ENCODE measurements at places on chromosomes 4 and X. TPM values are rescaled to one million over a fixed set of nuclear protein-coding genes. Genes with fewer than 3 reads are reported as not detected.
A peak's percentile ranks its signal among the peaks of the same experiment; 100 is the strongest.

DNA sequence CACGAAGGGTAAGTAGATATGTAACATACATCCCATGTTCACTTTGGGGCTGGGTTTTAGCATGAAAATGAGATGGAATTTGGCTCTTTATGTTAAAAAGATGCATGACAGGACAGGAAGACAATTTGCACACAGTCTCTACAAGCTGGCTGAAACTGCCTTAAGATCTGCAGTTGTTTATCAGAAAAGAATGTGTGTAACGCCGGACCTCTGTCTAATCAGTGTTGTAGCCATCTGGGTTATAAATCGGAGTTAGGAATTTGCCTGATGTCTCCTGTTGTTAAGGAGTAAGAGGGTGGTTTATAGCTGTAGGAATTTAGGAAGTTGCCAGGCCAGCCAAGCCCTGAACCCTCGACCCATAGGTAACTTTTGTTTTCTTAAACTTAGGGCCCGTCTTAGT lies 562.9 kb upstream of the FAT1 start:
- no peak overlapping the region for H3K4me3 ChIP-seq
- H3K36me3 ChIP-seq = no peaks in the 10 kb centered on the region
- H3K27me3 ChIP-seq = no peaks in the 10 kb centered on the region
- no peak for DNase-seq
- no peak overlapping the region for H3K27ac ChIP-seq

PF4V1 gene
- total RNA-seq = not detected

SPANXD gene
- total RNA-seq = not detected

DNA sequence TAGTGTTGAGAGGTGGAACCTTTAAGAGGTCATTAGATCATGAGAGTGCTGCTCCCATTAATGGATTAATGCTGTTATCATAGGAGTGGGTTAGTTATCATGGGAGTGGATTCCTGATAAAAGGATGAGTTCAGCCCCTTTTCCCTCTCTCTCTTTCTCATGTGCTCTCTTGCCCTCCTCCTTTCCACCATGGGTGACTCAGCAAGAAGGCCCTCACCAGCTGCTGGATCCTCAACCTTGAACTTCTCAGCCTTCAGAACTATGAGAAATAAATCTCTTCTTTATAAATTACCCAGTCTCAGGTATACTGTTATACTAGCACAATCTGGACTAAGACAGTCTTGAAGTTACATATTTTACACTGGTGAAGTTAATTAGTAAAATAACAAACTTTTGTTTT lies 10.0 kb upstream of the CDKL5 start:
- no peak overlapping the region for H3K27ac ChIP-seq
- no peaks in the 10 kb centered on the region for H3K27me3 ChIP-seq
- no peaks in the 10 kb centered on the region for H3K4me1 ChIP-seq
- H3K36me3 ChIP-seq = no peaks in the 10 kb centered on the region

GRCh38 chr4:169348541-169348940 lies 77.8 kb upstream of the SH3RF1 start:
- DNase-seq = no peak
- no peaks in the 10 kb centered on the region for H3K4me1 ChIP-seq
- no peak overlapping the region for H3K27ac ChIP-seq
- H3K36me3 ChIP-seq = no peaks in the 10 kb centered on the region
- H3K4me3 ChIP-seq = no peak overlapping the region

DNA sequence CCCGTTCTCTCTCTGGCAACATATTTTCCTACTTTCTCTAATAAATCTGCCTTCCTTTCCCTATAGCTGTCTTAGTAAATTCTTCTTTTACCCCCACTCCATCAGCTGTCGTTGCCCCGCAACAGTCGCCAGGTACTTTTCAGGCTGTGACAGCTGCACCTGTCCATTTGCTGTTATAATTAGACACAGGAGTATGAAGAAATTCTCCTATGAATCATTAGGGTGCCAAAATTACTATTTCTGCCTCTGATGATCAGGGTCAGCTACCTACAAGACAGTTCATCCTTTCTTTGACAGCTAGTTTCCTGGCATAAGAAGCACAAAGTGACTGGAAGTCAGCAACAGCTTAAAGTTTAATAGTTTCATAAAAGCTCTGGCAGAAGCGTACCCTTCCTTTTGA lies 19.5 kb upstream of the GALNTL6 start:
- H3K27ac ChIP-seq = no peak overlapping the region
- no peaks in the 10 kb centered on the region for H3K4me1 ChIP-seq
- no peak overlapping the region for H3K4me3 ChIP-seq
- no peaks in the 10 kb centered on the region for H3K27me3 ChIP-seq
- no peaks in the 10 kb centered on the region for H3K36me3 ChIP-seq

- H3K36me3 ChIP-seq = no peaks in the 10 kb centered on the region
- no peak overlapping the region for H3K27ac ChIP-seq
- H3K4me3 ChIP-seq = no peak overlapping the region
These were observed 8.2 kb upstream of the CNOT6L start for GRCh38 chr4:77827343-77827742.

DNA sequence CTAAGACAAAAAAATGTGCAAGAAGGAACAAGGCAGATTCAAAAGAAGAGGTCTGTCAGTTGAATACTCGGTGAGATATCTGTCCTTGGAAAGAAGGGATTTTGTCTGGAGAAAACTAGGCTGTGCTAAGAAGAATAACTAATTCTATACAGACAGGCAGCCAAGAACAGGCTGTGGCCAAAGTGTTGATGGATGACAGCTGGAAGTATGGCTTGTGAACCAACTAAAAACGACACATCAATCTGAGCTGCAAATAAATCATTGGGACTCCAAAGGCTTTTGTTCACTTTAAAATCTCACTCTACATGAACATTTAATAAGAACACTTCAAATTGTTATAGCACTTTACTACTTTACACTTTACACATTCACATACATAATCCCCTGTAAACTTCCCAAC lies 70.5 kb upstream of the IGSF1 start:
- DNase-seq = no peak
- no peaks in the 10 kb centered on the region for H3K4me1 ChIP-seq
- no peak overlapping the region for H3K27ac ChIP-seq
- H3K27me3 ChIP-seq = no peaks in the 10 kb centered on the region
- H3K4me3 ChIP-seq = no peak overlapping the region
- H3K36me3 ChIP-seq = no peaks in the 10 kb centered on the region

DNA sequence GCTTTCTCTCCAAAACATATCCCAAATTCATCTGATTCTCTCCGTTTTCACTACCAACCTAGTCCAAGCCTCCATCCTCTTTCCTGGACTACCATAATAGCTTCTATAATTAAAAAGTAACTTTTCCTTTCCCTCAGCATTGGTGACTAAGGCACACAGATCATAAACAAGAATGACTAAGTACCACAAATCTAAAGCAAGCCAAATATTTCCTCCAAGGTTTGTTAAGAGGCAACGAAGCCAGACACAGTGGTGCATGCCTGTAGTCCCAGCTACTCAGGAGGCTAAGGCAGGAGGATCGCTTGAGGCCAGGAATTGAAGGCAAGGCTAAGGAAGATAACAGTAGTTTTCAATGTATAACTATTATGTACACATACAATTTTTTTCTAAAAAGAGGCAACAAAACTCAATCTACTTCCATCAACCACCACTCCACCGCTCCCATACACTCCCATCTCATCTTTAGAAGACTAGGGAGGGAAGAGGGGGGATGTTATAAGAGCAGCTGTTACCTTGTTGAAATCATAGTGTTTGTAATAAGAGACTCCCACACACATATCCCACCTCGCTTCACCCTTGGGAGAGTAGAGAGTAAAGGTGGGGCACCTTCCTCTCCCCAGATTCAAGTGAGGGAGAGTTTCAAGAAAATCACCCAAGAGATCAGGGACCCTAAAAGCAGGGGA lies 4.2 kb upstream of the JCHAIN start:
- no peaks in the 10 kb centered on the region for H3K4me1 ChIP-seq
- no peak overlapping the region for H3K27ac ChIP-seq
- no peak overlapping the region for H3K4me3 ChIP-seq
- no peaks in the 10 kb centered on the region for H3K36me3 ChIP-seq
- no peak for DNase-seq
- H3K27me3 ChIP-seq = no peaks in the 10 kb centered on the region

- H3K36me3 ChIP-seq = no peaks in the 10 kb centered on the region
- DNase-seq = no peak
- H3K27ac ChIP-seq = no peak overlapping the region
- no peaks in the 10 kb centered on the region for H3K27me3 ChIP-seq
- H3K4me3 ChIP-seq = no peak overlapping the region
These were observed 35.2 kb upstream of the CCNG2 start for GRCh38 chr4:77121736-77122240.

DNA sequence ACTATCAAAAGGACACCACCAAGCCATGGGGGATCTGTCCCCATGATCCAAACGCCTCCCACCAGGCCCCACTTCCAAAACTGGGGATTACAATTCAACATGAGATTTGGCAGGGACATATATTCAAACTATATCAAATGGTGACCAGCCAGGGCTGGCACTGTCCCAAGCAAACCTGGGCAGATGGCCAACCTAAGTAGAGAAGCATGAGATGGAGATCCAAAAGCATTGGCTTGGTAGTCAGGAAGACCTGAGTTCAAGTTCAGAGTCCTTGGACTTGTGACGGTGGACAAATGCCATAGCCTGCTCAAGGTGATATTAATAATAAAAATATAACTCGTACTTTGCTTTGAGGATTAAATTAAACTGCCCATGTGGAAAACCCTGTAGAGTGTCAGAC lies 79.2 kb upstream of the HS3ST1 start:
- H3K4me1 ChIP-seq = no peaks in the 10 kb centered on the region
- H3K27me3 ChIP-seq = no peaks in the 10 kb centered on the region
- no peak for DNase-seq

HSFX3 gene
- total RNA-seq = not detected

UGT2B7 gene
- not detected for total RNA-seq

GRCh38 chrX:119495734-119496726 lies 27.8 kb downstream of the SLC25A5 start:
- peak overlapping the region; percentile 58 for H3K27ac ChIP-seq
- H3K4me1 ChIP-seq = no peaks in the 10 kb centered on the region
- H3K27me3 ChIP-seq = no peaks in the 10 kb centered on the region
- no peaks in the 10 kb centered on the region for H3K36me3 ChIP-seq
- no peak overlapping the region for H3K4me3 ChIP-seq

- H3K27ac ChIP-seq = peak overlapping the region; percentile 89
- peak overlapping the region; percentile 2 for H3K4me3 ChIP-seq
- DNase-seq = no peak
- H3K36me3 ChIP-seq = no peaks in the 10 kb centered on the region
These were observed 34.2 kb downstream of the TSC22D3 start for GRCh38 chrX:107741404-107741790.

GRCh38 chr4:61201961-61202637 lies 2.0 kb downstream of the ADGRL3 start:
- peak overlapping the region; percentile 58 for H3K4me3 ChIP-seq
- H3K36me3 ChIP-seq = no peaks in the 10 kb centered on the region
- H3K27ac ChIP-seq = no peak overlapping the region
- H3K4me1 ChIP-seq = peaks cover 9% of the 10 kb centered on the region
- peaks cover 39% of the 10 kb centered on the region for H3K27me3 ChIP-seq

IGFBP7 gene
- 322 TPM for total RNA-seq

GRCh38 chrX:68462197-68462596 lies 28.9 kb upstream of the OPHN1 start:
- peaks cover 4% of the 10 kb centered on the region for H3K4me1 ChIP-seq
- H3K27ac ChIP-seq = no peak overlapping the region
- DNase-seq = no peak

VGLL1 gene
- not detected for total RNA-seq

TCEAL5 gene
- not detected for total RNA-seq

DNA sequence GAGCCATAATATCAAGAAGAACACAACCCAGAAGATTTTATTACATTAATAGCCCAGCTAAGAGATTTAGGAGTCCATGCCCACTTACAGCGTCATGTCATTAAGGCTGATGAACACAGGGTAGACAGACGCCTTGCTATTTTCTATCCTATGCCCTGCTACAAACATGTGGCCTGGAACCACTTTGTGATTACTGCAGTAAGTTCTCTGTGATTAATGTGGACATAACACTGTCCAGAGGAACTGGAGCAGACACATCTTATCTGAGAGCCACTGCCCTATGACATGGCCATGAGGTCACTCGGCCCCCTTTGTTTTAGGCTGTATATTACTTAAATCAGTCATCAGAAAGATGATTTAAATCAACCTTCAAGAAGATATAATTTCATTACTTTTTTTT lies 211.7 kb downstream of the MAML3 start:
- no peak overlapping the region for H3K4me3 ChIP-seq
- H3K27ac ChIP-seq = no peak overlapping the region
- H3K36me3 ChIP-seq = no peaks in the 10 kb centered on the region
- DNase-seq = no peak
- peaks cover 12% of the 10 kb centered on the region for H3K4me1 ChIP-seq
- H3K27me3 ChIP-seq = no peaks in the 10 kb centered on the region

DNA sequence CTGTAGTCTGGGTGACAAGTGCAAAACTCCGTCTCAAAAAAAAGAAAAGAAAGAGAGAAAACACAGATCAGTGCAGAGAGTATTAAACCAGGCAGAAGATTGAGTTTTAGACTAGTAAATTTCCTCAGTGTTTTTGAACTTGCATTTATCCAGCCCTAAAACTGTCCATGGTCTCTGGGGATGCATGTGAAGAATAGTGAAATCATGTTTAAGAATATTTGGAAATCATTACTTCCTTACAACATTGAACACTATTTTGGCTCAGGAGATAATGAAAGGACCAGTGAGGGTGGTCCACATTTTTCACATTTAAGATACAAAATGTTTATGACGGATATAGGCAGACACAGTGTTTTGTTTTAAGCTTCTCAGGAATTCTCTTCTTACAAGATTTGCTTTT lies 195.8 kb upstream of the RASGEF1B start:
- no peaks in the 10 kb centered on the region for H3K27me3 ChIP-seq
- no peak overlapping the region for H3K4me3 ChIP-seq
- no peaks in the 10 kb centered on the region for H3K36me3 ChIP-seq
- no peak overlapping the region for H3K27ac ChIP-seq
- peaks cover 16% of the 10 kb centered on the region for H3K4me1 ChIP-seq

DNA sequence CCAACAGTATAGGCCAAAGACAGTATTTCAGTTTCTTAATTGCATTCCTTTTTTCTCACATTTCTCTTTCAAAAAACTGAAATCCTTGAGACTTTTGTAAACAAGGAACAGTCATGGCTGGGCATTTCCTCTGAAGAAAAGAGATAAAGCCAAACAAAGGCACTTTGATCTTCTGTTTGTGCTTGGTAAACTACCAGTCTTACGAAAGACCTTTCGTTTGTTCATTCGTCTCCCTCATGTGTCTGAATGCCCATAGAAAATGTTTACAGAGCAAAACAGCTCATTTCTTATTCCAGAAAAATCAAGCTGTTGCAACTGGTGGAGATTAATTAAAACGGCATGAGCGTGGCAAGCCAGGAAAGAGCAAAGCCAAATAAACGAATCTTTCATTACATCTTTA lies 178.0 kb downstream of the GASK1B start:
- peaks cover 6% of the 10 kb centered on the region for H3K4me1 ChIP-seq
- no peaks in the 10 kb centered on the region for H3K27me3 ChIP-seq
- H3K4me3 ChIP-seq = no peak overlapping the region
- DNase-seq = no peak
- H3K27ac ChIP-seq = no peak overlapping the region

- no peak overlapping the region for H3K27ac ChIP-seq
- H3K36me3 ChIP-seq = no peaks in the 10 kb centered on the region
- peaks cover 6% of the 10 kb centered on the region for H3K4me1 ChIP-seq
- H3K4me3 ChIP-seq = no peak overlapping the region
These were observed 30.0 kb upstream of the HUWE1 start for GRCh38 chrX:53716328-53717088.

- H3K4me1 ChIP-seq = no peaks in the 10 kb centered on the region
- DNase-seq = no peak
- no peaks in the 10 kb centered on the region for H3K27me3 ChIP-seq
These were observed 70.4 kb downstream of the ARAP2 start for GRCh38 chr4:36173905-36174304.

- H3K36me3 ChIP-seq = no peaks in the 10 kb centered on the region
- no peaks in the 10 kb centered on the region for H3K27me3 ChIP-seq
- no peak for DNase-seq
These were observed 264.8 kb upstream of the LDB2 start for GRCh38 chr4:17163156-17163771.

All from lower lobe of right lung (tissue), 2 donors.